ELR (cell line): ENCODE measurements at places on chromosomes 12 and 14.

- DNase-seq = no peak
Measured at GRCh38 chr12:100329800-100330199, 27.1 kb upstream of the SLC17A8 start.

DNA sequence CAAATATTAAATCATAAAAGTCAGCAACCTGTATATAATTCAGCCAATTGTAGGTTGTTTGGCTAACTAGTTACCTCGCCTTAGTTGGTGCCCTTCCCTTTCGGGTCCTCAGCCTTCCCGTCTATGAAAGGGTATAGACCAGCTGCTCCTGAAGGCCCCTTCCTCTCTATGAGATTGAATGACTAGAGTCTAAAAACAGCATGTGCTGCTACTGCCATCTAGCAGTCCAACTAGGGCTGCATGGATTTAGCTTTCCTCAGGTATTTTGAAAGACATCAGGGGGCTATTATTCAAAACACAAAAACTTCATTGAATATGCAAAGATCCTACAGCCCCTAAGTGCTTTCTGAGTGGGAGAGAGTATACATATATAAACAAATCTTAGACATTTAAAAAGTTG, 37.0 kb upstream of the TMEM263 start:
- DNase-seq = peak; percentile 36

GRCh38 chr12:122238861-122239260, 13.0 kb upstream of the DIABLO start:
- DNase-seq = no peak

DNA sequence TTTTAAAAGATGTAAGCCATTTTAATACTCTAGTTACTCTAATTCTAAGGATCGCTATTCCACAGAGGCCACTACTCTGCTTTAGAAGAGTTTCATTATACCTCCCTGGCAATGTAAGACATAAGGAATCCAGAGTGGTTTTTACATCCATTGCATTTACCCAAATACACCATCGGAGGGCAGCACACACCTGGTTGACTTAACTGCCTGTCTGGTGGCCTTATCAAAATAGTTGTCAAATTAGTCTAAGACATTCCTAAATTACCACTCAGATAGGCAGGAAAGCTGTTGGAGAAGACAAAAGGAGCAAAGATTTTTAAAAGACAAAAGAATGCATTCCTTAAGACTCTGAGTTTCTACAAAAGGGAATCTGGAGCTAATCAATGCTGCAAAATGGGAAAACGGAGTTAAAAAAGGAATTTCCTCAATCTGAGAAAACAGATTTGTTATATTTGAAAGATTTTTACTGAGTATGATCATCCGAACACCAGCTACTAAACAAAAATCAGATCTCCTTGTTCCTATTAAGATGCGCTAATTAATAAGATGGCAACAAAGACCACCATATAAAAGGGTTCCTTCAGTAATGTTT, 33.8 kb upstream of the FGD4 start:
- peak; percentile 80 for DNase-seq
